Kasumi-1 (cell line): ENCODE measurements at places on chromosomes 5 and 9.

GRCh38 chr9:130193103-130193502 is 20.9 kb downstream of the NCS1 start:
- no peak for DNase-seq

GRCh38 chr9:98219364-98219716 is 26.9 kb upstream of the CORO2A start:
- DNase-seq, result no peak

GRCh38 chr9:89815903-89816573 is 211.2 kb downstream of the GADD45G start:
- DNase-seq, result no peak

GRCh38 chr5:68551436-68551835 is 335.9 kb downstream of the PIK3R1 start:
- no peak for DNase-seq

- DNase-seq, result no peak
Observed at GRCh38 chr5:142860270-142860669, 90.1 kb downstream of the ARHGAP26 start.

GRCh38 chr9:30075451-30076199 is 2308.8 kb upstream of the ACO1 start:
- DNase-seq, result no peak

GRCh38 chr5:119031905-119032304 is 39.0 kb upstream of the DMXL1 start:
- DNase-seq, result no peak
